ENCODE measurements at places on chromosomes 11 and 22.

DNA sequence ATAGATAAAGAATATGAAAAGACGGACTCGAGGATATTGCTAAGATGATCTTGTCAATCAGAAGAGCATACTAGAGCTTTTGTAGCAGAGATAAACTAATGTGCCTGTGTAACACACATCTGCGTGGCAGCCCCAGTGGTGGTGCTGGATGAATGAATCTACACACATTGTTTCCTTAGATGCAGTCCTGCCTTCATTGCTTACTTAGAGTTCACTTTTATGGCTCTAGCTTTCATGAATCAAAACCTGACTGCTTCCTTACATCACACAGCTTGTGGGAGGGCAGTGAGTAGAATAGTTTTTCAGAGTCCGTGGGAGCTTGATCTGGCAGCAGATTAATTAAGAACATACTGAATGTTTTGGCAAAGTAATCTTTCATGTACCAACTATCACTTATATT is 83.7 kb downstream of the EXT2 start:
- DNase-seq: no peak

GRCh38 chr11:46271875-46272815 is 5.3 kb upstream of the CREB3L1 start:
- no peak for DNase-seq

DNA sequence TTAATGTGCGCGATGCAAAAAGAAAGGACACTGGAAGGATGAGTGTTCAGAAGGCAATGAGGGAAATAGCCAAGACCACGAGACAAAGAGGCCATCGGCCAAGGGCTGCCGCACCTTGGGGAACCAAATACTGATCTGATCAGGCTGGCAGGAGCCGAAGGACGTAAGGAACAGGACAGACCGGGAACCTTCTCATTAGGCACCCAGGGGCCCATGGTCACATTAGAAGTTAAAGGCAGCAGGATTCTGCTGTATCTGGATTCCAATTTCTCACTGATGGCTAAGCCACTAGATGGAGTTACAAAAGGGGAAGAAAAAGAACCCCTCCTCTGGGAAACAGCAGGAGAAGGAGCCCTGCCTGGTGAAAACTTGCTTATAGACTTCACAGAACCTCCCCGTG is 28.8 kb upstream of the CPT1A start:
- DNase-seq: no peak

DNA sequence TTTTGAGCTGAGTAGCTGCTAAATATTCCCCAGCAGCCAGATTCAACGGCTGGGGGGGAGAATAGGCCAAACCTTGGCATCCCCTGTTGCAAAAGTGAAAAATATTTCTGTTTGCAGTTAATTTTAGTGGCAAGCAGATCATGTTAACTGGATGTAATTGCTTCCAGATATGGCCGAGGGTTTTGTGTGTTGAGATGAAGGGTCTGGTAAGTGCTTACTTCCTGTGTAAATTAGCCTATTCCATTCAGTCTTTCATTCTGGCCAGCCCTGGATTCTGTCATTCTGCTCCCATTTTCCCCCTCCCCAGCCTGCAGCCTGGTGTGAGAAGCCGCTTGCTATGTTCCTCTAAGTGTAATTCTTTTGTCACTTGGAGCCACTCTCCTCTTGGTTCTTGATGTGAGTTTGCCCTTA is 17.4 kb downstream of the ZBTB16 start:
- no peak for DNase-seq

- no peak for DNase-seq
These were observed 100.7 kb upstream of the ANO3 start for GRCh38 chr11:26231252-26231661.

- no peak for DNase-seq
These were observed 80.8 kb downstream of the ALX4 start for GRCh38 chr11:44229098-44229497.

GRCh38 chr11:44913502-44913901 is 37.2 kb downstream of the TP53I11 start:
- no peak for DNase-seq

GRCh38 chr22:22520667-22521602 is 865 bp upstream of the ZNF280A start:
- DNase-seq: no peak

DNA sequence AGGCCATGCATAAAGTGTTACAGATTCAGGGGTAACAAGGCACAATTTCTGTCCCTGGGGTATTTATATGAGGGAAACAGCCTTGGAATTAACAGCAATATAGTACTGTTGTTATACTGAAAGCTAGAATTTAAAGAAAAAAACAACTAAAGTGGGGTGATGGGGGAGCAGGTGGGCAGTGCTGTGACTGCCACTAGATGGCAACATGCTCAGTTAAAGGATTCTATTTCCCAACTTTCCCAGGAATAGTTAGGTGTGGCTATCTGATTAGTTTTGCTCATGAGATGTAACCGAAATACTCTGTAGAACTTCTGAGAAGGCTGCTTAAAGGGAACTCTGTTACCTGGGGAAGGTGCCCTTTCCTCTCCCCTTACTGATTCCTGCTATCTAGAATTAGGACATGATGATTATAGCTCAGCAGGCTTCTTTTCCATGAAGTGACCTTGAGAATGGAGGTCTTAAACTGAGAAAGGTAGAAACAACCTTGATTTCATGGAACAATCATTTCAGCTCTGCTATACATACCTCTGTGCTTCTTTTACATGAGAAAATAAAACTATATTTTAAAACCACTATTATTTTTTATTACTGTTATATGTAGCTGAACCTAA is 102.6 kb downstream of the RELT start:
- DNase-seq: no peak

DNA sequence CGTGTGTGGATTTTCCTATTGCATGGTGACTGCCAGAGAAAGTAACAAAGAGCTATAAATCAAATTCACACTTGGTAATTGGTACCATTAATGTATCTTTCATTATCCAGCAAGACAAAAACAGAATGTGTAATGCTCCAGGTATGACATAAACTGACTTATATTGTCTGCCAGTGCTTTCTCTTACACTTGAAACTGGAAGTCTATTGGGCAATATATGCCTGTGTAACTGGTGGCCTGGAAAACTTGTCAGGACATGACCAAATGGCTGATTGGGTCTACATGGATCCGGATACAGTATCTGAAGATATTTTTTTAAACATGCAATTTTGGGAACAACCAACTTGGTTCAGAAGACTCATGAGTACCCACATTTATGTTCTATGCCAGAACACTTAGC is 174.6 kb upstream of the ARHGAP42 start:
- no peak for DNase-seq

GRCh38 chr11:74877132-74877531 is 71.8 kb downstream of the XRRA1 start:
- no peak for DNase-seq

GRCh38 chr11:10285148-10285802 is 8.7 kb downstream of the SBF2 start:
- DNase-seq: no peak

GRCh38 chr11:84261707-84262106 is 975.5 kb upstream of the CCDC90B start:
- no peak for DNase-seq

DNA sequence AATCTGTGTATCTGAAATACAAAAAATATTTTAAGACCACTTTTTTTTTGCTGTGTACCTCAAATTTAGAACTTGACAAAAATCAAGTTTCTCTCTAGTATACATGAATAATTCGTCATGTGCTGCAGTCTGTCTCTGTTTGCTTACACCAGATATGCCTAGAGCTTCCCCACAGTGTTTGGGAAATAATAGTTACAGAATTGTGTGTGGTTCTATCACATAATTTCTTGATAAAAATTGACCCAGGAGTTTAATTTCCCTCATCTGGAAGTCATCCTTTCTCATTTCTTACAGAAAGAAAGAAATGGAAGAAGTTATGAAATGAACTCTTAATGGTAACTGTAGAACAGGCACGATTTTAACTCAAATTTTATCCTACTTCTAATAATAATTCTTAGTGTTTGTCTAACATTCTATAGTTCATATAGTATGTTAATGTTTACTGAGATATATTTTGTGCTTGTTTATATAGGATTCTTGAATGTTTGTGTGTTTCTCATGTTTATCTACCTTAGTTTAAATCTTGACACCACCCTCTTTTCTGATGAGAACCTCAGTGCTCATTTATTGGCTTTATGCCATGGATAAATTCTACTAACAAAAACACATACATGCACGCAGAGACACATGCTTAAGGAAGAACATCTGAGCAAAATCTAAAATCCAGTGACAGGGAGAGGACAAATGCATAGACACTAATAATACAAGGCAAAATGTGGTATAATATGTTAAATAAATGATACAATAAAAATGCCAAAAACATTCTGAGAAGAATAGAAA is 61.4 kb upstream of the CTSC start:
- no peak for DNase-seq

GRCh38 chr11:76738618-76739240 is 44.4 kb upstream of the TSKU start:
- DNase-seq: no peak

DNA sequence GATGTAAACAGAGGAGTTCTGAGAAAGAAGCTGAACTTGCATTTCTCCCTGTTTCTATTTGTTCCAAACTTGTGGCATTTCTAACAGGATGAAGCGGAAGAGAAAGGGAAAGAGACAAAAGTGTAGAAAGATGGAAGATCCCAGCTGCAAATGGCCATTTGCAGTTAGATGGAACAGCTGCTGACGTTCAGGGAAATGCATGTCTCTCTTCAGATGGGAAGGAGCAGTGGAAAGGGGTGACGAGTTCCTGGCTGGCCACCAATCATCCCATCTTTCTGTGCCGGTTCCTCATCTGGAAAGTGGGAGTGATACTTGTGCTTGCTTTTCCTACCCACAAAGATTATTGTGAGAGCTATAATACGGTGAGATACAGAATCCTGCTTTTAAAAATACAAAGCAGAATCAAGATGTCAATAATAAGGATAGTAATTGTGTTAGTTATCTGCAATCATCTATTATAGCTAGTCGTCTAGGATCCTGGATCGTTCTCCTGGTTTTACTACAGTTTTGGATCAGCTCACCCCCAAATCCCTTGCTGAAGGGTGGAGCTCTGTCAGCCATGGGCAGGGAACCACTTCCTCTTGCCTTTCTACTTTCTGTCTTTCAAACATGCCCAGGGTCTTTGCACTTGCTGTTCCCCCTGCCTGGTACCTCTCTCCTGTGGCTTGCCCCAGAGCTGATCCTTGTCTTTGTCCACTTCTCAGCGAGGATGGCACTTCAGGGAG is 1.2 kb upstream of the TIMP3 start:
- DNase-seq: no peak

- DNase-seq: no peak
These were observed 58.0 kb upstream of the MTNR1B start for GRCh38 chr11:92911478-92911877.

GRCh38 chr11:723120-723883 is 17.3 kb downstream of the EPS8L2 start:
- no peak for DNase-seq

- no peak for DNase-seq
These were observed 12.4 kb upstream of the HTATIP2 start for GRCh38 chr11:20351136-20351535.

DNA sequence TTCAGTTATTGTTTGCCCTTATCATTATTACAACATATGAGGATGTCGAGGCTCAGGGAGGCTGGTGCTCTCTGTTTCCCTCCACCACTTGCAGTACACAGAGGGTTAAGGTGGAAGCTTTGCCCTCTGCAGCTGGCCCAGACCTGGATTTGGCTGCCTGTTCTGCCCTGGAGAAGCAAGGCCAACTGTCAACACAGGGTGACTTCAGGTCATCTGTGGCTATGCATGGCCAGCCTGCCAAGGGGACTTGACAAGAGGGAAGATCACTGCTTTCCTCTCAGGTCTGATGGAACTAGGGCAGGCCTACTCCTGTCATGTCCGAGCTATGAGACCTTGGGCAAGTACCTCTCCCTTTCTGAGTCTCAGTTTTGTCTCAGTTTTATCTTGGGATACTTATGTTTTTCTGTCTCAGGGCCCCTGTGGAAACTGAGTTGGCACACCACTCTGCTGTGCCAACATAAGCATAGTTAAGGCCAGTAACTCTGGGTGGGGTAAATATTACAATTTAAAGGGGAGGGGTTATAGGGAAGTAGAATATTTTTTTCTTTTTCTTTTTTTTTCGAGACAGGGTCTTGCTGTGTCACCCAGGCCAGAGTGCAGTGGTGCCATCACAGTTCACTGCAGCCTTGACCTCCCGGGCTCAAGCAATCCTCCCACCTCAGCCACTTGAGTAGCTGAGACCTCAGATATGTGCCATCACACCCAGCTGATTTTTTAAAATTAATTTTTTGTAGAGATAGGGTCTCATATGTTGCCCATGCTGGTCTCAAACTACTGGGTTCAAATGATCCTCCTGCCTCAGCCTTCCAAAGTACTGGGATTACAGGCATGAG is 2.4 kb upstream of the THRSP start:
- DNase-seq: no peak

DNA sequence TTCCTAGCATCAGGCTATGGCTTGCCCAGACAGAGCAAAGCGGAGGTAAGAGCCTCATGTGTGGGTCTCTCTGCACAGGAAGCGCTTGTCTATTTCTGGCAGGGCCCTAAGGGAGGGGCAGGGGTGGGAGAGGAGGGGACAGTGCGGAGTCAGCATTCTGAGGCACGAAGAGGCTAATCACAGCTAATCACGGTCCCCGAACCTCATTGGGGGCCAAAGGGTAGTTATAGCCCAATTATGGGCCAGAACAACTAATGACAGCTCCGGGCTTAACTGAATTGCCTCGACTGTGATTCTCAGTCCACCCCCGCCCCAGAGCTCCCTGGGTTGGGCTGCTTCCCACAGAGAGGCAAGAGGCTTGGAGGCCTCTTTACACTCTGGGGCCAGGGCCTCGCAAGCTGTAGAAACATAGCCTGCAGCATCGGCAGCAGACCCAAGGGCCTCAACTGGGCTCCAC is 72.7 kb upstream of the PRDM11 start:
- no peak for DNase-seq

DNA sequence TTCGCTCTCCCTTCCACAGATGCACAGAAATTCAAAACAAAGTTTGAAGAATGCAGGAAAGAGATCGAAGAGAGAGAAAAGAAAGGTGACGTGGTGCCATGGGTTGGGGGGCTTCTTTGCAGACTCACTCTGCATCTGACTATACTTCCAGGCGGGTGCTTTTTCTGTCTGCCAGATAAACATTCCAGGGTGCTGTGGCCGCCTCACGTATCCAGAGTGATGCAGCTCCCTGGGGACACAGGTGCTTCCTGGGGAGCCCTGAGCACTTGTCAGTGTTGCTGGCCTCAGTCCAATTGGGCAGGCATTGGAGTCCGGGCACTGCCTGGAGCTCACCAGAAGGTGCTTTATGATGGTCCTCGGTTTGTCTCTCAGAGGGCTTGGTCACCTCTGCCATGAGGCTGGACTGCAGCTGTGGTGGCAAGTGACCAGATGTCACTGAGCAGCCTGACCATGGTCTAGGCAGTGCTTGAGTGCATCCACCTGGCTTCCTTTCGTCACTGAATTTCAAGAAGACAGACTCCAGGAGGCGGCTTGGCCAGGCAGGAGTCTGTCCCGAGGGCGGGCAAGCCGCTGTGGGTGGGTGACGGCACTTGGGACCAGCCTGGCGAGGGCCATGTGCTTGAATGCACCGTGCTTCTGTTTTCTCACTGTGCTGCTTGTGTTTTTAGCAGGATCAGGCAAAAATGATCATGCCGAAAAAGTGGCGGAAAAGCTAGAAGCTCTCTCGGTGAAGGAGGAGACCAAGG is 5.1 kb upstream of the ZDHHC8 start:
- DNase-seq: no peak

- DNase-seq: no peak
These were observed 85.7 kb downstream of the CSNK2A3 start for GRCh38 chr11:11267312-11267711.

- DNase-seq: no peak
These were observed 336.8 kb downstream of the KCNA4 start for GRCh38 chr11:29679996-29680395.

Measured in stimulated activated CD8-positive, alpha-beta memory T cell treated with anti-CD3 and anti-CD28 coated beads, Interleukin-4, amount 100 ng/mL, for 24 hours (primary cell).